ENCODE measurements at places on chromosomes 1 and 21.

DNA sequence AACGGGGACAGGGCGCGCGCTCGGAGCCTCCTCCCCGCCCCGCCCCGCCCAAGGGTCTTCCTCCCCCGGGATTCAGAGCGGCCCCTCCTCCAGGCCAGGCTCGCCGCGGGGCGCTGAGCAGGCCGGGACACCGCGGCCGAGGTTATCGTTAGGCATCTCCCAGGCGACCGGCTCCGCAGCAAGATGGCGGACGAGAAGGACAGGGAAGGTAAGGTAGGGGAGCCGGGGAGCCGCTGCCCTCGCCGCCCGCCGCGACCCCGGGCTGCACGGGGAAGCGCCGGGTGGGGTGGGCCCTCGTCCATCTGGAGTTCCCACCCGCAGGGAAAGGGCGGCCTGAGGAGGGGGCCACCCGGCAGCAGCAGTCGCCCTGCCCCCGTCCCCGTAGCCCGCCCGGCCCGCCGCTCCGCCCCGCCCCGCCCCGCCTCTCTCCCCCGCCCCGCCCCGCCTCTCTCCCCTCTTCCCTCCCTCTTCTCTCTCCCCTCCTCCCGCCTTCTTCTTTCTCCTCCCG is 105.9 kb upstream of the HNRNPU start:
- peak; percentile 83 for DNase-seq

DNA sequence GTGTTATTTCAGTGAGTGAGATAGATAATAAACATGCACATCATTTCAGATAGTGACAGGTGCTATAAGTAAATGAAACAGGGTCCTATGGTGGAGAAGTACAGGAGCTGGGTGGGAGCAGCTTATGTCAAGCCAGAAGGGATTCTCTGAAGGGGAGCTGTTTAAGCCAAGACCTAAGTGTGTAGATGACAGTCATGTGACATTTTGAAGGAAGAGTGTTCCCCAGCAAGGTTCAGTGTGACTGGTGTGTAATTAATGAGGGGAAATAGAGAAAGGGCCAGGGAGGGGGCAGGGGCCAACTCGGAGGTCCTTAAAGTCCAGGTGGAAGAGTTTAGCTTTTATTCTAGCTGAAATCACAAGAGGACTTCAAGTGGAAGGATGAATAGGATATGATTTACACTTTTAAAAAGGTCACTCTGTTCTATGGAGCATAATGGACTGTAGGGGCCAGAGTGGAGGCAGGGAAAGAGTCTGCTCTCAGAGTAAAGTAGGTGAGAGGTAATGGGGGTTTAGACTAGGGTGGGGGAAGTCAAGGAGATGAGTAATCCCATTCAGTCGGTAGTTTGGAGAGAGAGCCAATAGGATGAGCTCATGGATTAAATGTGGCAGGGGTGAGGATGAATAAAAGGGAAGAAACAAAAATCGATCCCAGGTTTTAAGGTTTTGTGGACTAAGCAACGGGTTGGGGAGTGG is 243.1 kb downstream of the CACNA1E start:
- no peak for DNase-seq

DNA sequence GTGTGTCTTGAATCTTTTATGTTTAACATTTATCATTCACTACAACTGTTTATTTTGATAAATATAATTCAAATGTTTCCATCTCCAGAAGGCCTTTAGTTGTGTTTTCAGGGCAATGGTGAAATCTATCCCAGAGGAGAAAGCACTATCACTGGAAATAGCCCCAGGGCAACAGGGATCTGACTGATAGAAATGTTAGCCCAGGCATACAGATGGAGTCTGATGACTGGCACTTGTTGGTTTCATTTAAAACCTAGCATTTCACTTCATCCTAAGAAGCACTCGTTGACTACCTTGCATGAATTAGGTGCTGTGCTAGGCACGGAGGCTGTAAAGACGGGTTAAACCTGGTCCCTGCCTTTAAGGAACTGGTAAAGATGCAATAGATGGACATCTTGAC is 103.1 kb downstream of the C1orf21 start:
- no peak for DNase-seq

GRCh38 chr21:41928621-41929220 is 25.1 kb downstream of the C2CD2 start:
- DNase-seq: no peak

DNA sequence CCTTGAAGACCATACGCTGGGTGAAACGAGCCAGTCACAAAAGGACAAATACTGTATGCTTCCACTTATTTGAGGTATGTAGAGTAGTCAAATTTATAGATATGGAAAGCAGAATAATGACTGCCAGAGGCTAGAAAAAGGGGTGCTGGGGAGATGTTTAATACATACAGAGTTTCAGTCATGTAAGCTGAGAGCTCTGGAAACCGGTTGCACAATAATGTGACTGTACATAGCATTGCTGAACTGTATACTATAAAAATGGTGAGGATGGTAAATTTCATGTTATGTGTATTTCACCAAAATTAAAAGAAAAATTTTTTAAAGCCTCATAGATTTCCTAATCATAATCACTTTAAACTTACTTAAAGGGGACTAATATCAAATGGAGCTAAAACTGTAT is 110.8 kb downstream of the ZZZ3 start:
- DNase-seq: no peak

DNA sequence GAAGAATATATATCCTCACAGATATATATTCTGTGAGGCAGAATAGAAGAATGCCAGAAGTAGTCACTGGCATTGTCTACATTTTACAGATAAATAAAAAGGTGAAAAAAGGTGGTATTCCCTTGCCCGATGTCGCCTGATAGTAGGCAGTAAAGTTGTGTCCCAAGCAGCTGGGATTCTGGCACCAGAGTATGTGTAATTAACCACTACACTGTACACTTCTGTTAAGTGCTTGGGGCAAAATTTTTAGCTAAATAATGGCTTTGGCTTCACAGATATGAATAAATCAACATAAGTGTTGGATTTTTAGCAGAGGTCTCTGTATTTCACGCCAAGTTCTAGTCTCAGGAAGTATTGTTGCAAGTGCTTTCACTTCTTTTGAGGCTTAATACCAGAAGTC is 13.3 kb upstream of the CASQ2 start:
- no peak for DNase-seq

Data from fibroblast of skin of abdomen (primary cell).